ENCODE measurements at places on chromosomes 1 and 21. TPM values are rescaled to one million over a fixed set of nuclear protein-coding genes. Genes with fewer than 3 reads are reported as not detected.

LCE2A gene
- not detected for total RNA-seq

CD1C gene
- not detected for total RNA-seq

PLPPR4 gene
- not detected for total RNA-seq

MPZL1 gene
- total RNA-seq = 114 TPM

DNA sequence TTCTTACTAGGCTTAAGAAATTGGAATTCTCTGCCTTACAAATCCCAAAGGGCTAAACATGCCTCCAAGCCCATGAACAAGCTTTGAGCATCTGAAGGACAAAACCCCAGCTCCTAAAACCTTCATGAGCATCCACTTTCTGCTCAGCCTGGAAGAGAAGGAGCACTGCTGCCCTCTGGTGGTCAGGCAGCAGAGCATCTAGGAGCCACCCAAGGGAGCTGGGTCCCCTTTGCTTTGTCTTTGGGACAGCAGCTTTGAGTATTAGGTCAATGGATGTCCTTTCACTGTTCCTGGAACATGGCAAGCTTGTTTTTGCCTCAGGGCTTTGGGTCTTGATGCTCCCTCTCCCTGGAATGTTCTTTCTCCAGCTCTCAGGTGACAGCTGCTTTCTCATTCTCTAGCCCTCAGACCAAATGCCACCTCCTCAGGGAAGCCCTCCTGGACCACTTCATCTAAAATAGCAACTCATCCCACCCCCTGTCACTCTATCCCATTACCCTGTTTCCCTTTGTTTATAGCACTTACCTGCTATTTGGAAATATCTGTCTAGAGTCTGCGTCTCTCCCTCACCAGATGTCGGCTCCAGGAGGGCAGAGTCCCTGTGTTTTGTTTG is 25.7 kb downstream of the RAB7B start:
- H3K36me3 ChIP-seq = no peaks in the 10 kb centered on the region
- H3K4me3 ChIP-seq = no peak overlapping the region
- no peak overlapping the region for H3K27ac ChIP-seq
- H3K4me1 ChIP-seq = peaks cover 8% of the 10 kb centered on the region
- peak; percentile 92 for DNase-seq
